ENCODE measurements at places on chromosomes 5 and 9.

GRCh38 chr9:134152022-134152448 is 12.3 kb downstream of the RNU6ATAC start:
- DNase-seq = no peak

DNA sequence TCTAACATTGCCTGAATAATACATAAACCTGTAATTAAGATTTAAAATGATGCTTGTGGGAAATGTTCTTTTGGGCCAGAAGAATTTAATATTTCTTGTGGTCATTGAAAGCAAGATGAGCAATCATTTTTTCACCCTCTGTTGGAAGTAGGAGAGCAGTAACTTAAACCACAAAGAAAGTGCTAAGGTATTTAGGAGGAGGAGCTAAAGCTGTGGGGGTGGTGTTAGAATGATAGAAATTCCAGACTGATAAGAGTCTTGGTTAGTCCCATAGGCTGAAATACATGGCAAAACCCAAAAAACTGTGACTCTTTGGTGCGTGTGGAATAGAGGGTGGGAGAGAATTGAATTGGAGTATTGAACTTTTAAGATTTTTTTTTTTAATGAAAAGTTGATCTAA is 247.0 kb downstream of the YTHDC2 start:
- DNase-seq = no peak

GRCh38 chr9:134434894-134435506 is 108.7 kb downstream of the RXRA start:
- DNase-seq = peak; percentile 88

GRCh38 chr5:60805463-60805862 is 38.6 kb downstream of the ELOVL7 start:
- no peak for DNase-seq

- DNase-seq = no peak
Measured at GRCh38 chr9:78023003-78023741, 8.4 kb downstream of the GNAQ start.

DNA sequence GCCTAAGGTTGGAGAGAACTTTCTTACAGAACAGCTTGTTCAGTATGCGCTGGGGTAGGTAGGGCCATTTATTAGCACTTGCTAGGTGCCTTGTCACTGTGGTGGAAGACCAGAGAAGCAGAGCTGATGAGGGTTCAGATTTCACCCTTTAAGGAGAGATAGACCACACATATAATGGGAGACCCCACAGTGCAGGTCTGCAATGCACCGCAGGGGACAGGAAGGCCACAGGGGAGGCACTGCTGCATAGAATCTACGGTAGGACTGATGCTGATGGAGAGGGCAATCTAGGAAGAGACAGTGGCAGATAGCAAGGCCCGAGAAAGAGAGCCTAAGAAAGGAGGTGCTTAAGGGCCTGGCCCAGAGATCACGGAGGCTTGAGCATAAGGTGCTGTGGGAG is 64.2 kb downstream of the PTPDC1 start:
- no peak for DNase-seq

DNA sequence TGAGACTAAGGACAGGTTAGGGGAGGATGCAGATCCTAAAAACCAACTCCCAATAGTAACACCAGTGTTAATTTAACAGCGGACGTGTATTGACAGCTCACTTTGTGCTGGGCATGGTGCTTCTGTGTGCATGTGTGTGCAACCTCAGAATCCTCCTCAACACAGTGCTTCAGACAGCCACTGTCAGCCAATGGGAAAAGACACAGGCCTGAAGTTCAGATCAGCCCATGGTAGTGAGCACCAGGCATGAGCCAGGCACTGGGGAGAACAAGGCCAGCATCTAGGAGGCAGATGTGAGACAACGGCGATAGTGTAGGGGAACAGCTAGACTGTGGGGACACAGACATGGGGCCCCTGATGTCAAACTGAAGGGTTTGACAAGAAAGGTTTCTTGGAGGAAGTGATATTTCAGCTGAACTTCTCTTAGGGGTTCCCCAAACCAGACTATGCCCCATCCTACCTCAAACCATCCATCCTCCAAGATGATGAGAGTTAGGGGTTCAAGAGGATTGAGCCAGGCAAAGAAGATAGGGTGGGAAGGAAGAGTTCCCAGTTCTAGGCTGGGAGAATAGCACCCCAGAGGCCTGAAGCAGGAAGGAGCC is 71.5 kb upstream of the PSD2 start:
- no peak for DNase-seq

DNA sequence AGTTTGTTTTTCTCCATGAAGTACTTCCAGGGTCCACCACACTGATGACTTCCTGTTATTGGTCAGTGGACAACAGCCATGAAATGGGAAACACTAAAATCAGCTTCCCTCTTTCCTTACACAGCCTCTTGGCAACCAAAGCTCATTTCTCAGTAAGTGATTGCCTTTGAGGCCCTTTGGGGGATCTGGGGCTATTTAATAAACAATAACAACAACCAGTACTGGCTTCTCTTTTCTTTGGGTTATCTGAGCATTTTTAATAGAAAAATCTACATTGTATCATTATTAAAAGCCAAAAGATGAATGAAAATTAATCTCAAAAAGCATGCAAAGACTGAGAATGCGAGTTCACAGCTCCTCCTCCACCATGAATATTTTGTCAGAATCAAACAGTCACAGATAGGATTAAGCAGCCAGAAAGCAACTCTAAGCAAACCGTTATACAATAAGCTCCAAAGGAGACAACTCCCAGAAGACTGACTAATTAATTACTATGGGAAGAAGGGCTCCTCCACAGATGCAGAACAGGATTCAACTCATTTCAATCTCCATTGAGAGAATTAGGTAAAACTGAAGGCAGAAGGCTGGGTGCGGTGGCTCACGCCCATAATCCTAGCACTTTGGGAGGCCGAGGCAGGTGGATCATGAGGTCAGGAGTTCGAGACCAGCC is 68.3 kb downstream of the SERINC5 start:
- DNase-seq = no peak

DNA sequence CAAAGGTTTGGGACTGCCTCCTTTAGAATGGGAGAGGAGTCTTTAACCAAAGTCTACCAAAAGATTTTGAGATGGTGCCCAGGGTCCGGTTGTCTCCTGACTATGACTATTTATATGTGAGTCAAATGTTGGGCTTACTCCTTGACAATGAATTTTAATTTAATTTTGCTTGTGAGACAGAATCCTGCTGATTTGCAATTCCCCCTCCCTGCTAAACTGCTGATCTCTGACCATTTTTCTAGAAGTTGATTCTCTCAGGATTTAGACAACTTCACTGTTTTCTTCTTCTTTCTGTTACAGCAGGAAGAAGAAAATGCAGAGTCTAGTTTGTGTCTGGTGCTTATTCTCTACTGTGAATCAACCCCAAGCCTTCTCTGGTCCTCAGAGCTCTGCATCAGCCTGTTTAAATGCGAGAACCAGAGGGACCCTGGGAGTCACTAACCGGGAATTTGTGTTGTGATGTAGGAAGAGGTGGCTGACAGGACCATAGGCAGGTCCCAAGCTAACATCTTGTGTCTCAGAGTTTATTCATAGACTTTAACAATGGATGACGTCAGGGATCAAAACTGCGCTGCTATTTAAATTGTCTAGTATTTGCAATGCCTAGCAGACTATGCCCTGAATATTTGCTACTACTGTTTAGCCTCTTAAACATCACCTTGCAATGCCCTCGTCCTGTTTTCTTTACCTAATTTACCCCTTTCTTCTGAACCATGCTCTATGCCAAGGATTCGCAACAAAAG is 124.0 kb upstream of the TAF11L2 start:
- no peak for DNase-seq

GRCh38 chr5:17434982-17435381 is 63.0 kb upstream of the TAF11L2 start:
- no peak for DNase-seq

DNA sequence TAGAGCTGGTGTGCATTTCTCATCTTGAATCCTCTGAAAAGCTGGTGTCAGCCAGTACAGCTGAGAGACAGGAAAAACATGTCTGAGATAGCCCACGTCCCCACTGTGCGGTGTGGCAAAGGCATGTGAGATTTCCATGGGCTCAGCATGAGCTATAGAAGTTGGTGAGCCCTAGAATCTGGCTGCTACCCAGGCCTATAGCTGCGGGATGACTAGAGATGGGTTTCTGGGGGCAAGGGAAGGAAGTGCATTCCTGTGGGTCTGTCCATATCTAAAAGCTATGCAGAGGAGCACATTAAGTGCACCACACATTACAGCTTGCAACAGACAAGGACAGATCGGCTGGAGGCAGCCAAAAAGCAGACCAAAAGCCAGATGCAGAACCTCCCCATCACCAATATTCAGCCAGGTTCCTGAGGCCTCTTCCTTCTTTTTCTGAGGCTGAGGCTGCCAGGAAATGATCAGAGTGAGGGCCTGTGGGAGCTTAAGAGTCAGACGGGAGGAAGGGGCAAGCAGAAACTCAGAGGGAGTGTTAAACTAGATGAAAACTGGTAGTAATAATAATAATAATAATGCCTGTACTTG is 55.8 kb upstream of the RANBP3L start:
- no peak for DNase-seq

GRCh38 chr5:136538534-136538933 is 173.2 kb upstream of the TRPC7 start:
- no peak for DNase-seq

GRCh38 chr9:14251154-14252071 is 62.5 kb downstream of the NFIB start:
- DNase-seq = peak; percentile 42

GRCh38 chr5:81097713-81098112 is 135.4 kb upstream of the CKMT2 start:
- DNase-seq = no peak

GRCh38 chr5:140690376-140690932 is 716 bp downstream of the HARS1 start:
- no peak for DNase-seq

DNA sequence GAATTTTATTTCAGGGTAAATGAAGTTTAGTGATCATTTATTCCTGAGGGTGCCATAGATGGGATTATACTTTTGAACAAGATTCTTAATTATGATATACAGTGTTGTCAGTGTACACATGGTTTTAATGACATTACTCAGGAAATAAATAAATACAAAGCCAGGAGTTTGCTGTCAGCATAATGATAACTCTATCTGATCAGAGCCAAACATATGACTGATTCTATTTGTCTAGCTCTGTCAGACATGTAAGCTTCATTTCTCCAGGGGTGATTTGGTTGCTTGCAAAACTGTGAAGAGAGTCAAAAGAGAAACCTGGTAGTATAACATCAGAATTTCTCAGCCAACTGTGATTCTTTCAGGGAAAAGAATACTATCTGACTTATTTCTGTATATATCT is 1425.8 kb upstream of the C9orf72 start:
- DNase-seq = no peak

DNA sequence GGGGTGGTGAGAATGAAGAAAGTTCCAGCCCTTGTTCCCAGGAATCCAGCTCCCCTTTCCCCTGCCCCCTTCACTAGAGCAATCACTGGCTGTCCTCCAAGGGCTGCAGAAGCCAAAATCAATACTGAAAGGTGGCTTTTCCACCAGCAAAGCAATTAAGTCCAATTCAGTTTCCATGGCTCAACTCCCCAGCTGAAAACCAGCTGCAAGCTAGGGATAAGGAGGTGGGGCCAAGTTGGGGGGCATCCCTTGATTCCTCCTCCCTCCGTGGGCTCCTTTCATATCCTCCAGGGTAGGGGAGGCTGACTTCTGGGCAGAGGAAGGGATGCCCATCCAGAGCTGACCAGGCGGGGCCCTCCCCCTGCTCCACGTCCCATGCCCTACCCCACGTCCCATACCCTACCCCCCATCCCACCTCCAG is 22.7 kb downstream of the CAMK2A start:
- DNase-seq = no peak

DNA sequence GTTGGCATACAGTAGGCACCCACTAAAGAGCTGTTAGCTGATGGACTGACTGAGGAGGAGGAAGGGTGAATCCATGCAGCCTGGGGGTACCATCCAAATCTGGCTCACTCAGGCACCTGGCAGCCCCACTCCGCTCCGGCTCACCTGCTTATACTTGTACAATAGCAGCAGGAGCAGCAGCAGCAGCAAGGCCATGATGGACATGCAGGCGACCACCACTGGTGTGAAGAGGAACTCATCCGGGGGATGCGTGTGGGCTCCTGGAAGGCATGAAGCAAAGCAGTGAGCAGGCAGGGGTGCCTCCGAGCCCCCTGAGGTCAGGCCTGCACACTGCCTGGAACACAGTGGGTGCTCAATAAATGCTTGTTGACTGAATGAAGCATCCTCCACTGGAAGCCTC is 18.3 kb downstream of the CSF1R start:
- DNase-seq = no peak
